CD14-positive monocyte (primary cell): ENCODE measurements at places on chromosomes 6 and 20.

DNA sequence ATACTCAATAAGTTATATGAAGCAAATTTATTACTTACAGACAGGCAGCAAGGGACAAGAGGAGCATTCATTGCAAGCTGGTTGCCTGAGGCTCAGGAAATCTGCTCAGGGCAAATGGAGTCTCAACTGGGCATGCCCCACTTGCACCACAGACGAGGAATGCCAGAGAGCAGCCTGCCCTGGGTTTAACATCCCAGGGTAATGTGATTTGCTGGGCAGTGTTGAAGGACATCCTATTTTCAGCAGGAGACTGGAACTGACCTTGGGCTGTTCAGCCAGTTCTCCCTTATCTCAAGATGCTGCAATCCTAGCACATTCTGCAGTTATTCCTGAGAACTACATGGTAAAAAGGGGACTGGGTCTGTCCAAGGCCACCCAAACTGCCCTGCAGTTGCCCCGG, 3.8 kb upstream of the ENTPD6 start:
- DNase-seq, result no peak

DNA sequence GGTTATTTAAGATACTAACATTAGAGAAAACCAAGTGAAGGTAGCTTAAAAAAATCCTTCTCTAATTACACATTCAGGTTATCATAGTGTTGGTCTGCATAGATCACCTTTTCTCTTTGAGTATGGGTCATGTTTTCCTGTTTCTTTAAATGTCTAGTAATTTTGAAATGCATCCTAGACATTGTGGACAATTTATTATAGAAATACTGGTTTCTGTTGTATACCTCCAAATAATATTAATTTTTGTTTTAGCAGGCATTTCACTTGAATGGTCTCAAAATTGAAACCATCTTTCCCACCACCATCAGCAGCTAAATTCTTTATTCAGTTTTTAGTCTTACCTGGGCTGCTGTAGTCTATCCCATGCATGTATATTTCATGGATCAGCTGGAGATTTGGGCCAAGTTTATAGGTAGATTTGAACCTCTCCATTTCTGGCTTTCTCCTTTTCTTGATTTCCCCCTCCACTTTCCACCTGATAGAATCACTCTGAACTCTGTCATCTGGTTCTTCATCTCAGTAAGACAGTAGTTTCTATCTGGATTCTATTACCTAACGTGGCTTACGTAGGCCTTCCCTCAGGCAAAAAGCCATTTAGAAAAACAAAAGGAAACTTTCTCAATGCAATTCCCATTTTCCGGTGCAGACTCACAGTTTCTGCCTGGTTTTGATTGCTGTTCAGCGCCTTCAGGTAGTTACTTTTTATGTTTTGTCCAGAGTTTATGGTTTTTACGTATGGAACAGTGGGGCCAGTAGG, 52.3 kb downstream of the ZFAND3 start:
- no peak for DNase-seq

DNA sequence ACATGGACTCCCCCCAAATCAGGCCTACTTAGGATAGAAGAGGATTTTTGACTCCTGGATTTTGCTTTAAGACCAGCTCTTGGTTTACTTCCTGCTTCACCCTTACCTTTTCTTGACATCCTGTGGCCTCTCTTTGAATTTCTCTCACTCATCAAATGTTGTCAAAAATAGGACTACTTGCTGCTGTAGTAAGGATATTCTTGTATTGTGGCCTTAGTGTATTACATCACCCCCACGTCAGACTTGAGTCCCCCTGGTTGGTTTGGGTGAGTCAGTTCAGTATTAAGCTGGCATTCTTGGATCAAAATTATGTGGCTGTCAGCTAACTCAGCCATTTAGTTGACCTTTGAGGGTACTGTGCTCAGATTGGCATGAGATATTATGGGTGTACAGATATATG, 1.1 kb downstream of the TPX2 start:
- DNase-seq, result no peak

DNA sequence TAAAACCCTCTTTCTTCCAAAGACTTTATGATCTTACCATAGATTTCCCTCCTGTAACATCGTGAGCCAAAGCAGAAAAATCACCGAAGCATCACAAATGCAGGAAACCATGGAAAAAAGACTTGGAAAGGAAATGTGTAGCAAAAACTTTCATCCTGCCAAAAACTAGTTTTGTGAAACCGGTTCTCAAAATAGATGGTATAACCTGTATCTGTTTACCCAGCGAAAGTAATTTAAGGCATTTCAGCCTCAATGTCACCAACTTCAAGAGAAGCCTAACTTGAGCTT, 213.9 kb downstream of the ZNF217 start:
- DNase-seq, result no peak

DNA sequence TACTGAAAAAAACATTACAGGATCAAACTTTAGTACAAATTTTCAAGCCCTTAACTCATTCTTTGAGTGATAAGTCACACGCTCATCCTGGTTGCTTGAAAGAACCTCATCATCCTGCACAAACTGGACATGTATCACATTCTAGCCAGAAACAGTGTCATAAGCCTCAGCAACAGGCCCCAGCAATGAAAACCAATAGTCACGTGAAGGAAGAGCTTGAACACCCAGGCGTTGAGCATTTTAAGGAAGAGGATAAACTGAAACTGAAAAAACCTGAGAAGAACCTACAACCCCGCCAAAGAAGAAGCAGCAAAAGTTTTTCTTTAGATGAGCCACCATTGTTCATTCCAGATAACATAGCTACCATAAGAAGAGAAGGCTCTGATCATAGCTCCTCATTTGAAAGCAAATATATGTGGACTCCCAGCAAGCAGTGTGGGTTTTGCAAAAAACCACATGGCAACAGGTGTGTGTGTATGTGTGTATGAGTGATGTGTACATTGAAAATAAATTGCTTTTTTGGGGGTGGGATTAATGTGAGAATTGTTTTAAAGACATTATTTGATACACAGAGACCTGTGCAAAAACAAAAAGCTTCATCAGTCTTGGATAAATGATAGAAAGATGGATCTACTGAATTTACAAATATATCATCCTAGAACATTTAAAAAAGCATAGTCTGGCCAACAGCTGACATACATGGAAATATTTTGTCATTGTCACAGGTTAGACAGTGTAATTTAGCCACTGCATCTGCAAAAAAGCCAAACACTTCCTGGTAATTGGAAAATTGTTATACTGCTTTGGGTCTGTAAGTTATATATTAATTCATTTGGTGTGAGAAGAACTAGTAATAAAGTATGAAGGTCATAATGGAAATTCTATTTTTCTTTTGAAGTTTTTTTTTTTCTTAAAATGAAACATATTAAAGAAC, 50.1 kb downstream of the PHF3 start:
- DNase-seq, result peak; percentile 64

DNA sequence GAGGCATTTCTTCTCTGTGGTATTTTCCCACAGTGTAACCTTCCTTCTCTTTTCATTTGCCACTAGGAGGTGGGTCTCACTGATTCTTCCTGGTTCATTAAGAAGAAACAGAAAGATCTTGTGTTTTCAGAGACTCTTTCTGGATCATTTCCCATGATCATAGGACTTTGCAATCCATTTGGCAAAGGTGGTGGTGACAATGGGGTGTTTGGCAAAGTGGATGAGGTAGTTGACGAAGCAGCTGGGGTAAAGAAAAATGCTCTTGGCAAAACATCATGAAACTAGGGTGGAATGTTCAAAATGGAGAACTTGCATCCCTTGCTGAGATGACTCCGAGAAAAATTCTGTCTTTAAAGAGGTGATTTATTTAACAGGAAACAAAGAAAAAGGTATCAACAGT, 50.6 kb downstream of the TRAF3IP2 start:
- DNase-seq, result no peak

DNA sequence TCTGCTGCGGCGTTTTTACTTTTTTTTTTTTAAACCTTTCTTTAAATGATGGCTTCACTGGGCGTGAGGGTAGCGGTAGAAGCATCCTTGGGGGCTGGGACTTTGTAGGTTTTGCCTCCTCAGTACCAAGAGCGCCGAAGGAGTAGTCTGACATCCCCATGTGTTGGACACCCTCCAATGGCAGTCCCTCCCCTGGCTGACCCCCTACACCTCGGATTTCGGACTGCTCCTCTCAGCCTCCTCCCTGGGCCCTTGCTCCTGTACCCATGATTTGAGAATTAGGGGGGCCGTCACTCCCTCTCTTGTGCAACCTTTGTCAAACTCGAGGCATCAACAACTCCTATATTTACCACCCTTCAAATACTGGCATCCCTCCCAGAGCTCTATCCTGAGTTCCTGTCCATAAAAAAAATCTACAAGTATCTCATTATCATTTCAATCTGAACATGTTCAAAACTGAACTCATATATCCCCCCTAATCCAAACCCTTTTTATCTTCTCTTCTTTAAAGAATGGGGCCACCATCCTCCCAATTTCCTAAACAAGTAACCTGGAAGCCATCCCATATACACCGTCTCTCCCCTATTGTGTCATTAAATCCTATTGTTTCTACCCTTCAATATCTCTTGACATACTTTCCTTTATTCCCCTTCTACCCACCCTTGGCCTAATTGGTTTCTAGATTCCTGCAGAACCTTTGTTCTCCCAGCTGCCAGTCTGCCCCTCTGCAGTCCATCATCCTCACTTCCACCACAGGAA, 1.2 kb upstream of the ARFGEF3 start:
- DNase-seq, result no peak

DNA sequence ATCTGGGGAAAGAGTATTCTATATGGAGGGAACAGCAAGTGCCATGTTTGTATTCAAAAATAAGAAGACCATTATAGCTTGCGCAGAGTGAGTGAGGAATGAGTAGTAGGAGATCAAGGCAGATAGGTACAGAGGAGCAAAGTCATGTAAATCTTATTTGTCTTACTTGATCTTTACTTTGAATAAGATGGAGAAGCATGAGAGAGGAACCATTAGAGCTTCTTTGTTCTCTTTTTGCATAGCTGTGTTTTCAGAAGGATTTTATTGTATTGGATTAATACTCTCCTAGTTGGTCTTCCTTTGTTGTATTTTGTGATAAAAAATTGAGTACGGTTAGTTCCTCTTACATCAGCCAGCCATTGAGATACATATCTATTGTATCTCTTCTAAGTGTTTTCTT, 88.4 kb downstream of the SCAF8 start:
- DNase-seq, result no peak

DNA sequence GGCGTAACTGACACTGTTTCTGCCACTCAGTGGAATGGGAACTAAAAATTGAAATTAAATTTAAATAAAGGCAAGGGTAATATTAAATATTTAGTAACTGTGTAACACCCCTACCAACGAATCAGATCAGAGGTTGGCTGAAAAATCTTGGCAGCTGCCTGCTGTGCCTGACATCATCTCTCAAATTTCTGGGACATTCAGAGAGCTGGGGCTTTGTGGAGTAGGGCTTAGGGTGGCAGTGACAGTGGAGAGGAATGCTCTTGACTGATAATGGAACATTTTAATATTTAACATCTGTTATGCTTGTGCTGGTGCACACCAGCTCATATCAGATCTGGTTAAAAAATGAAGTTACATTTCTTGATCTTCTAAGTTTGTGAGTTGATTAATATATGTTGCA, 62.2 kb downstream of the RFPL4B start:
- no peak for DNase-seq

GRCh38 chr6:3361312-3362037, 95.4 kb downstream of the SLC22A23 start:
- DNase-seq, result no peak

DNA sequence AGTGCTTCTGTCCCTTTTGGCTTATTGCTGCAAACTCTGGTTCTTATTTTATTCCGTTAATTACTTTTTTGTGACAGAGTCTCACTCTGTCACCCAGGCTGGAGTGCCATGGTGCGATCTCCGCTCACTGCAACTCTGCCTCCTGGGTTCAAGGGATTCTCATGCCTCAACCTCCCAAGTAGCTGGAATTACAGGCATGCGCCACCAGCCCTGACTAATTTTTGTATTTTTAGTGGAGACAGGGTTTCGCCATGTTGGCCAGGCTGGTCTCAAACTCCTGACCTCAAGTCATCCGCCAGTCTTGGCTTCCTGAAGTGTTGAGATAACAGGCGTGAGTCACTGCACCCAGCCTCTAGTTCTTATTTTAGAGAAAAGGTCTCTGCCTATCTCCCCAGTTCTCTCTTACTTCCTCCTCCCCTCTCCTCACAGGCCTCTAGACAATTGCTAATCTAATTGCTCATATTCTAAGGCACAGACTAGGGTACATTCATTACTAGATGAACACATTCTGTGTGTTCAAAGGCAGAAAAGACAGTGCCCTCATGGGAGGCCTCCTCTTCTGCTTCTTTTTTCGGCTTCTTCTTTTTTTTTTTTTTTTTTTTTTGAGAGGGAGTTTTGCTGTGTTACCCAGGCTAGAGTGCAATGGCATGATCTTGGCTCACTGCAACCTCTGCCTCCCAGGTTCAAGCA, 27.0 kb downstream of the EDEM2 start:
- DNase-seq, result peak; percentile 46

- DNase-seq, result no peak
These were observed 636 bp downstream of the SUPT3H start for GRCh38 chr6:45377043-45377553.
